ENCODE measurements at places on chromosomes 7 and 10.

DNA sequence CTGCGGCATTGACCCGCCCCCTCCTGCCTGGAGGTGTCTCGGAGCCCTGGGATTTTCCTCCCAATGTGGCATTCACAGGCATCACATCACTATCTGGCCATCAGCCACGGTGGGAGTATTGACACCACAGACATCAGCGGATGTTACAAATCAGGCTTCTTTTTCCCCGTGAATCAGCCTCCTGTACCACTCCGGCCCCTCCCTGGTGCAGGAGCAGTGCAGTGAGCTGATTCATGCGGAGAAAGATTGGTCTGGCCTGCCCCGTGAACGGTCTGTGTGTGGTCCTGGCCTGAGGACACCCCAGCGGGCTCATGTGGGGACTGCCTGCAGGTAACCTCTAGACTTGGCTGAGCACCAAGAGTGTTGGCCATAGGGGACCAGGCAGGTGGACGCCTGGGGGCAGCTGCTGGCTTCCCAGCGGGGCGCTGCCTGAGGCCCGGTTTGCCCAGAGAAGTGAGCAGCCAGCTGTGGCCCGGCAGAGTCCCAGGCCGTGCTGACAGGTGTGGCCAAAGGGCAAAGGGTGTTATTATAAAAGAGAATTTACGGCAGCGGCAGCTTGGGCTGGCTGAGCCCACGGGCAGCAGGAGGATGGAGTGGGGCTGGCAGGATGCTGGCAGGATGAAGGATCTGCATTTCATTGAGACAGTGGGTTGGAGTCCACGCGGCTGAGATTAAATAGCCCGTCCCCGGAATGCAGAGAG is 32.1 kb upstream of the GNA12 start:
- DNase-seq = peak; percentile 76

- peak; percentile 60 for DNase-seq
Observed at GRCh38 chr7:77651575-77652162, 44.6 kb upstream of the RSBN1L start.

- DNase-seq = no peak
Observed at GRCh38 chr7:145360511-145361100, 524.8 kb upstream of the TPK1 start.

- DNase-seq = no peak
Observed at GRCh38 chr7:134799377-134799776, 19.9 kb downstream of the CALD1 start.

DNA sequence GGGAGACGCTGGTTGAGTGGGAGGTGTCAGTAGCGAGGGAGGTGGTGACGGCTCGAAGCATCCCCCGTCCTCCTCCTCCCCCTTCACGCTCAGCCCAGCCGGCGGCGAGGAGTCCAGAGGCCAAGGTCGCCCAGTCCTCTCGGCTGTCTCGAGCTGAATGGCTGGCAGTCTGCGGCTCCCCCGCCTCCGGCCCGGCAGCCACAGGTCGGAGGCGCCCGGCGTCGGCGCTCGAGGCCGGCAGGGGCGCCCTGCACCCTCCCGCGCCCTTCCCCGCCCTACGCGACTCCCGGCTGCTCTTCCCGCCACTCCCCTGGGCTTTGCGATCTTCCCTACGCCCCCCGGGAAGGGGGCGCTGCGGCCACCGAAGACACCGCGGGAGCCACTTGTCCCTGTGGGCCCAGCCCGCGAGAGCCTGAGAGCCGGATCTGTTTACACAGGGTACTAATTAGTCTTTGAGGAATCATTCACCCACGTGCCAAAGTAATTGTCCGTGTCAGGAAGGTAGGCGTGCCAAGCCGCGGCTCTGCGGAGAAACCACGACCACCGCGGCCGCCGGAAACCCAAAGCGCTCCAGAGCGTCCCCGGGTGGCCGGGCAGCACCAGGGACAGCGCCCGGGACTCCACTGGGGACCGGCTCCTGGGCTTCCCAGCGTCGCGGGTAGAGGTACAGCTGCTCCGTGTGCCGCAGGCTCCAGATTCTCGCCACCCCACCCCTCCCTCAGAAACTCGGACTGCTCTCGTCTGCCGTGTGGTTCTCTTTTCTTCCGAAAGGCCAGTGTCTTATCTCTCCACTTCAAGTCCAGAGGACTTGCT is at the start of gene NXPH1:
Gene NXPH1 (plus strand): TSS at position 133 of the 813 bp plus-strand sequence.
- no peak for DNase-seq

DNA sequence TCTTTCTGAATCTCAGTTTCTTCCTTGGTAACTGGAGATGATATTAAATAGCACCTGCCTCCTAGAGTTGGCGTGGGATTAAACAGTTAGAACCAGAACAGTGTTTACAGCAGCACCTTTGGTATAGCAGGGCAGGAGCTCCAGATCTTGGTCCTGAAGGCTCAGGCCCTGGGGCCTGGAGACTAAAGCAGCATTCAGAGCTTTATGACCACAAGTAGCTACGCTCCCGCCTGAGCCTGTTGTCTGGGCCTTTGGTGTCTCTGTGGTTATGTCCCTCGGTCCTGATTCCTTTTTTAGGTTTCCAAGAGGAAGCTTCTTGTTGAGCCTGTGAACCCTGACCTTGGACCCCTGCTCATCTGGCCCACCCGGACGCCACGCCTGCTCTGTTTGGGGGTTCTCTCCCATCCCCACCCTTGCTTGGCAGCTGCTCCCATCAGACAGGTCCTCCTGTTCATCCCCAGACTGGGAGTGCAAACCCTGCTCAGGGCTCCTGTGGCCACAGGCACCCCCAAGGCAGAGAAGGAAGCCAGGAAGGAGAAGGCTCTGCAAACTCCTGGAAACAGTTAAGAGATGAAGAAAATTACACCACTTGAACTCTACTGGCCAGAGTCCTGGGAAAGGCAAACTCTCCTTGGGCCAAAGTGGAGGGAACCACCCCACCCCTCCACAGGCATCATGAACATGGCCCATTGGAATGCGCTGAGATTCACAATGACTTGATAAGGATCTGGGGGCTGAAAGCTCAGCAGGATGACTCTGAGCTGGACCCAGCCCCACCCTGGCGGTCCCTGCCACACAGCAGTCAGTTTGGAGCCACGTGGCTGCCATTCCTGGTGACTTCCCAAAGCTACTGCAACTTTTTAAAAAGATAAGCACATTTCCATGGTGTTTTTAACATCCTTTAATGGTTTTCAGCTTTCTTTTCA is 50.1 kb upstream of the TMEM72 start:
- DNase-seq = peak; percentile 65

DNA sequence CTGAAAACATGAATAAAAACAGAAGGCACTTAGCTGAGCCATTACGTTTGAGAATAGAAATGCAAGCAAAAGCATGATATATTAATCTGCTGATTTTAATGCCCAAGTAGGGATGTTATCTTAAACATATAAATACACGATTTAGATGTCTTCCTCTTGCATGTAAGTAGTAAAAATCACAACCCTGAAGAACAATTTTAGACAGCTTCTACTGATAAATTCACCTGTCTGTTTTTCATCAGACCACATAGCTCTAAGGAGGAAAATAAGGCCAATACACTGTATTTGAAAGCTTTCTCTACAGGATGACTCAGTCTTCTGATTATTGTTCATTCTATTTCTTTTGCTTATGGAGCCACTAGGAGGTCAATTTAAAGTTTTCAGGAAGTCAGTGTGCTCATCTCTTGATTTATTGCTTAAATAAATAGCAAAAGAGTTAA is 210.9 kb upstream of the CHRM2 start:
- DNase-seq = no peak

- peak; percentile 51 for DNase-seq
Observed at GRCh38 chr10:15197276-15197675, 28.8 kb upstream of the NMT2 start.

GRCh38 chr10:86673216-86673826 is 5.0 kb downstream of the LDB3 start:
- no peak for DNase-seq

- DNase-seq = no peak
Observed at GRCh38 chr7:137458399-137458798, 114.9 kb upstream of the PTN start.

DNA sequence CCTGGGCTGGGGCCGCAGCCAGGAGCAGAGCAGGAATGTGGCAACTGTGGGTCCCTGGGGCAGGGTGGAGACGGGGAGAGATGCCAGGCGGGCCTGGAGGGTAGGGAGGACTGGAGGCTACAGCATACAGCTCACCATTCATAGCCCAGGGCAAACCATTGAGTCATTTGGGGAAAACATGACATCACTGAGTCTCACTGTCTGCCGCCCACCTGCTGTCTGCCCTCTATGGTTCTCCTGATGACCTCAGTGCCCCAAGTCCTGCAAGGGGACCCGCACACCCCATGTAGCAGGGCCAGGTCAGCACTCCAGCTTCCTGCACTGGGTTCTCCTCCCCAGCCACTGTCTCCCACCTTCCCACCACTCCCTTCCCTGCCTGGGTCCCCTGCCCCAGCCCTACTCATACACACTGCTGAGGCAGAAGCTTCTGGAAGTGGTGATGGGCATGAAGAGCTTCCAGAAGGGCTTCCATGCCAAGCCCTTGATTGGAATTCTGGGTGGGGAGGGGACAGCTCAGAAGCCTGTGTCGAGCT is 10.4 kb downstream of the CHST3 start:
- DNase-seq = no peak

GRCh38 chr7:16647435-16647960 is 1.5 kb downstream of the BZW2 start:
- no peak for DNase-seq

GRCh38 chr10:3748484-3748883 is 36.5 kb downstream of the KLF6 start:
- no peak for DNase-seq

GRCh38 chr7:7848246-7848645 is 120.3 kb upstream of the GLCCI1 start:
- DNase-seq = no peak

GRCh38 chr7:68146983-68147382 is 1150.3 kb downstream of the TYW1 start:
- DNase-seq = no peak

- DNase-seq = no peak
Observed at GRCh38 chr10:78859769-78860168, 209.0 kb upstream of the ZMIZ1 start.

GRCh38 chr7:127891144-127891543 is 140.1 kb downstream of the LRRC4 start:
- no peak for DNase-seq

DNA sequence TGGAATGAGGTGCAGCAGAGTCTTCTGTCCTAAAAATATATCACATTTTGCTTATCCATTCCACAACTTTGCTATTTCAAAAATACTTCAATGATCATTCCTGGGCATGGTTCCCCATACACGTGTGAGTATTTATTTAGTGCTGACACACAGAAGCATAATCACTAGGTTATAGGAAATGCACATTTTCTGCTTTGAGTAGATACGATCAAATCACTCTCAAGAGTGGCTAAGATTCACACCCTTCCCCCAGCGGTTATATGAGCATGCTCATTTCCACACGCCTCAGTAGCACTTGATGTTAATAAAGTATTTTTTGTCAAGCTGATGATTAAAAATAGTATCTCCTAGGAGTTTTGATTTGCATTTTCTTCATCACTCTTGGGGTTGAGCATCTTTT is 93.5 kb upstream of the LRRC4 start:
- DNase-seq = no peak

- DNase-seq = no peak
Observed at GRCh38 chr7:95605275-95605674, 9.0 kb upstream of the PDK4 start.

DNA sequence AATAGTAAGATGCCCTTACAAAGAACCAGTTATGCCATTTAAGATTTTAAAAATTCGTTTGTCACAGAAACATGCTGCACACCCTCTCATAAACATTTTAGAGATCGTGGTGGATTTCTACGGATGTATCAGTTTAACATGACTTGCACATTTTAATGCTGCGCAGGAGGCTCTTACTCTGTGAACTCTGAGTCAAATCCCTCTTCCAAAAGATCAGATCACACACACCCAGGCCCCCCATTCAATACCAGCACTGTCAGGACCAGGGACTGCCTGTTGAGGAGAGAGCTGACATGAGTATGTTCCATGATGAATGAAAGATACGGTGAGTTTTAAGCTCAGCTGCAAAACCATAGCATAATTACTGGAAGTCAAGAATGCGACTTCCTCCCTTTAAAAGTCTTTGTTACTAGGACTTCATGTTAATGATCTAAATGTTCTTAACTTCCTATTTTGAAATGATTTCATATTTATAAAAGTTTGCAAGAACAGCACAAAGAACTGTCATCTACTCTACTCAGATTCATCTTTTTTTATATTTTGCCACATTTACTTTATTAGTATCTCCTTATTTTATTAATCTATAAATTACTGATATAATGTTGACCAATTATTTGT is 500.2 kb downstream of the GLRX3 start:
- no peak for DNase-seq

GRCh38 chr7:4299431-4299830 is 382.7 kb upstream of the FOXK1 start:
- no peak for DNase-seq

GRCh38 chr7:4833691-4834600 is 27.9 kb downstream of the PAPOLB start:
- DNase-seq = no peak

- DNase-seq = no peak
Observed at GRCh38 chr10:30823651-30824050, 194.1 kb upstream of the LYZL2 start.

DNA sequence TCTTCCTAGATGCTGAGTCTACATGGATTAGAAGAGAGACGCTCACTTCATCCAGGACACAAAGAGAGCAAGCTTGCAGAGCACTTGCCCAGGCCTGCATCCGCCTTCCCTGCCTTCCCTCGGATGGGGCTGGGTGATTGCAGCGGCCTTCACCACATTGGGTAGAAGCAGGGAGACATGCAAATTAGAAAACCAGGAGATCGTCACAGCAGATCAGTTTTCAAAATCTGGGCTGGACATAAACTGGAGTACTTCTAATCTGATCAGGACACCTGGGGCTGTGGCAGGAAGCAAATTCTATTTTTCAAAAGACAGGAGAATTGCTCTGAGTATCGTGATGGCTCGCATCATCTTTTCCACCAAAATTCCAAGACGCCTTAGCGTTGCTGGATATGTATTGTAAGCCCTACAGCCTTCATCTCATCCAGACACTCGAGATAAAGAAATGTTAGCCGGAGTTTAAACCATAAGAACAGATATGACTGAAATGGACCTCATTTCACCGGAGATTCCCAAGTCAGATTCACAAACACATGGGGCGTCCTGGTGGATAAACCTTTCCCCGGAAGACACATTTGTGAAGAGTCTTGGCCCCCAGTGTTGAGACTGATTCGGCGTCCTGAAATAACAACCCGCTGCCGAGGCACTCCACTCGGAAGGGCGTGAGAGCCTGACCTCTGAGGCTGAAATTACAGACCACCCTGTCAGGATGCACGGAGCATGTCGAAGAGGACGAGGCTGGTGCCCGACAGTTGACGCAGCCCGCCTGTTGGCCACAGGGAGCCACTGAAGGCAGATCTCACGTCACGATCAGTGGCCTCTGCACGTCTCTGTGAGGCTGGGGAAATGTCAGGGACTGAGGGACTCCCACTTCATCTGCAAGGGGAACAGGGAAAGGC is 91.2 kb upstream of the PARD3 start:
- no peak for DNase-seq

DNA sequence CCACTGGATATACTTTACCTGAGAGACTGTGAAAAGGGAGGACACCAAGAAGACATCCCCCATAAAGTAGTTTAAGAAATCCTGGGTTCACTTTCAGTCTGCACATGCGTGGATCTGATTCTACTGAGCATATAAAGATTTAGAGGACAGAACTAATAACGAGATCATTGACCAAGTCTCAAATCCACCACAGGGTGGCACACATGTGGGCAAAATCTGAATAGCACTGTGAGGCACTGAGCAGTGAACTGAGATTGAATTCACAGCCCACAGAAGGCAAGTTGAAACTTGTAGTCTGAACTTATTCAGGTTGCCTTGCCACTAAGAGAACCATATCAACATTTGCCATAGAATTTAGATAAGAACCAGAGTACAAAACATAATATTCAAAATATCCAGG is 818.6 kb downstream of the GRID1 start:
- DNase-seq = peak; percentile 24
